ENCODE measurements at places on chromosomes 6 and 20.

GRCh38 chr6:167275001-167275400 is 16.1 kb upstream of the UNC93A start:
- peak; percentile 72 for DNase-seq

GRCh38 chr20:51542033-51542570 is 417 bp downstream of the NFATC2 start:
- no peak for DNase-seq

DNA sequence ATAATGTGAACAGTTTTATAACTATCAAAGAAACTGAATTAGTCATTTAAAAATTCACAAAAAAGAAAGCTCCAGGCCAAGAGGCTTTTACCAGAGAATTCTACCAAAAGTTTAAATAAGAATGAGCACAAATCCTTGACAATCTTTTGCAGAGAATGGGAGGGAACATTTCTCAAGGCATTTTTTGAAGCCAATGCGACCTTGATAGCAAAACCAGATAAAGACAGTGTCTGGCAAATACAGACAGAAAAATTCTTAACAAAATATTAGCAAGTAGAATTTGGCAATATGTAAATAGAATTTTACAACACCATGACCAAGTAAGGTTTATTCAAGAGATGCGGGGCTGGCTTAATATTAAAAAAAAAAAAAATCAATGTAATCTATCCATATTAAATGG is 41.7 kb downstream of the RNF24 start:
- DNase-seq = no peak

- peak; percentile 58 for DNase-seq
Observed at GRCh38 chr6:1604158-1605003, 5.3 kb upstream of the FOXC1 start.

DNA sequence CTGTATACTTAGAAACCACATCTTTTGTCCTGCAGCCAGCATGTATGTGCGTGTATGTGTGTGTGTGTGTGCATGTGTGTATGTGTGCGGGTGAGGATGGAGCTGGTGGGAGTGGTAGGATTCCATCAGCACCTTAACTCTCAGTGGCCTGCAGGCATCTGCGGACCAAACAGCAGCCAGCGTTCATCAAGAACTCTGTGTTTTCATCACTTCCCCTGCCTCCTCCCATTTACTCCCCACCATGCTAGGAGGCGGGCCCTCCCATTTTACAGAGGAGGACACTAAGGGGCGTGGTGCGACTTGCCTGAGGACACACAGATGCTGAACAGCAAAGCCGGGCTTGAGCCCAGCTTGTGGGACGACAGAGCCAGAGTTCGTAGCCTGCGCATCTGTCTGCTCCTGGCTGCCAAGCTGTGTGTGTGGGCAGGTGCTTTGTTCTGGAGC is 8.9 kb downstream of the VSTM2L start:
- DNase-seq = no peak

- no peak for DNase-seq
Observed at GRCh38 chr20:8670893-8671215, 398.0 kb upstream of the PLCB4 start.

GRCh38 chr6:17957498-17957897 is 29.9 kb downstream of the KIF13A start:
- DNase-seq = no peak

DNA sequence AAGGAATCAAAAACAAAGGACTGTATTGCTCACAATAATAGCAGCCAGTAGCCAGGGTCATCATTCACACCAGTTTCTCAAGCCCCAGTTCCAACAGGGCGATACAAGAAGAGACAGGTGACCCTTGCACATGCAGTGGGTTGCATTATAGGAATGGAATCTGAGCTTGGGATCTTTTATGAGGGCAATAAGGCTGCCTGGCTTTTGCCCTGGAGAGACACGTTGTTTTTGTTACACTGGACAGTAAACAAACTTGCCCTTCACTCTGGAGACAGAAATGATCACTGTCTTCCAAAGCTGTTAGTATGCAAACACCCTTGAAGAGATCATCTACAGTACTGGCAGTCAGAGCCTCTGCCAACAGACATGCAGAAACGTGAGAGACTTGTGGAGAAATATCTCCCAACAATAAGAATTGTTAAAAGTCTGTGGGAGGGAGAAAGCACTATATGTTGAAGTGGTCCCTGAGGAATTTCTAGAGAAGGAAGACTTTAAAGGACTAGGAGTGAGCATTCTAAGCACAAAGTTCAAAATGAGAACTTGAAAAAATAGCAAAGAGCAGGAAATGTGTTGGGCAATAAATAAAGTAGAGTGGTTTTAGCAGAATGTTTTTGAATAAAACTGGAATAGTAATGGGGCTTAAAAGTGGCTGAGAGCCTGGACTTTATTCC is 6.2 kb upstream of the COL12A1 start:
- no peak for DNase-seq

DNA sequence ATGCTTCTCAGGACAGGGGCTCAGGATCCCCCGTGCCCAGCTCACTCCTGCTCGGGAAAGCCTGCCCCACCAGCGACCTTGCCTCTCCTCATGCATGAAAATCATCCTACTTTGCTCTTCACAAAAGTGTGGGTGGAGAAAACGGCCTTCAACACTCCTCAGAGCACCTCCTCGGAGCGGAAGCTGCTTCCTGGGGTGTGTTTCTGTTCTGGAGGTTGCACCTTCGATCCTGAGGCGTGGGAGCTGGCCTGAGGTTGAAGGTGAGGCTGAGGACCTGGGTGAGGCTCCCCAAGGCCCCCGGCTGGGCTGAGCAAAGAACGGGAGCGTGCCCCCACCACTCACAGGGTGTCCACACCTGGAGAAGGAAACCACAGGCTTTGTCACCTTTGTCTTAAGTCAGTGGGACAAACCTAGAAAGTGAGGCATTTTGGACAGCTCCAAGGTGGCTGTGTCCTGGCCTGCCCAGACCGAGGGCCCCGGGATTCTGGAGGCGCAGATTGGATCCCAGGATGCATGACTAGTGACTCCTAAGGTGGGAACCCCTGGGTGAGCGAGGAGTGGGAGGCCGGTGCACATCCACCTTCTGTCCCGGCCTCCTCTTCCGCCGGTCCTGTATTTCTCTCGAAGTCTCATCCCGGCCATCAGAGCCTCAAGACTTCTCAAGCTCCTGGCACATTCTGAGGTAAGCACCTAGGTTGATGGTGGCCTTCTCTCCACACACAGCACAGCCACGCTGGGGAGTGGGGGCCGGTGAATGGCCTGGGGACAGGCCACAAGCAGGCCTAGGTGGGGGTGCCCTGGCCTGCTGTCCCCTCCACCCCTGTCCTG is 104.7 kb downstream of the TMEM242 start:
- DNase-seq = no peak

DNA sequence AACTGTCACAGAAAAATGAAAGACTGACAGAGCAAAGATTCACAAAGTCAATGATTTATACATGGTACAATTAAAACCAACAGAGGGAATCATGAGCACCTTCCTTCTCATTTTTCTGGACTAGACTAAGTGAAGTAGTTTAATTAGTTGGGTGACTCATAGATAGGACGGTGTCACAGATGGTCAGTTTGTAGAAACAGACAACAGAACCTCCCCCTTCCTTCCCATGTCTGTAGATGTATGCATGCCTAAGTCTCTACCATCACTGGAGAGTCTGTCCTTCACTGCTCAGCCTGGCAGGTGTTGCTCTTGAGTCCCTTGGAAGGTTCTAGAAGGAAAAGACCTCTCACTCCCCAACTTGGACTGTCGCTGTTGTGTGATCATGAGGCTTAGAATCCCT is 75.4 kb upstream of the EEF1E1 start:
- DNase-seq = no peak

GRCh38 chr6:40313582-40313981 is 273.6 kb downstream of the LRFN2 start:
- no peak for DNase-seq

GRCh38 chr20:61621035-61621730 is 369.1 kb downstream of the CDH4 start:
- DNase-seq = no peak

DNA sequence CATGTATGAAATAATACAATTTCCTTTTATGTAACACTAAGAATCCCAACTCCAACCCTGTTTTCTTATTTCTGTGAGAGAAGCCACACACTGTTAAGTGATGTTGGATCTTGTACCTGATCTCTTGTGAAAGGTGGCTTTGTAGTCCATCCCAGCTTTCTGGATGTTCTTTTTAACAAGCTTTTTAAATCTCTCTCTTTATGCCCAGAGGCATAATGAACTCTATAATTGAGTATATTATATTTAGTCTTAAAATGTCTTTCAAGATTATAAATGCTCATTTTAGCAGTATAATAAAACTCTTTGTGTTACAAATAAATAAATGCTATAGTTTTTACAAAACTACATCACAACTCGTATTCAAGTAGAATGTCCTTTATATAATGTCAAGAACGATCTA is 922.1 kb downstream of the EPHA7 start:
- DNase-seq = no peak

GRCh38 chr6:15411766-15412165 is 165.9 kb downstream of the JARID2 start:
- no peak for DNase-seq

- no peak for DNase-seq
Observed at GRCh38 chr6:121971931-121972335, 427.5 kb upstream of the HSF2 start.

DNA sequence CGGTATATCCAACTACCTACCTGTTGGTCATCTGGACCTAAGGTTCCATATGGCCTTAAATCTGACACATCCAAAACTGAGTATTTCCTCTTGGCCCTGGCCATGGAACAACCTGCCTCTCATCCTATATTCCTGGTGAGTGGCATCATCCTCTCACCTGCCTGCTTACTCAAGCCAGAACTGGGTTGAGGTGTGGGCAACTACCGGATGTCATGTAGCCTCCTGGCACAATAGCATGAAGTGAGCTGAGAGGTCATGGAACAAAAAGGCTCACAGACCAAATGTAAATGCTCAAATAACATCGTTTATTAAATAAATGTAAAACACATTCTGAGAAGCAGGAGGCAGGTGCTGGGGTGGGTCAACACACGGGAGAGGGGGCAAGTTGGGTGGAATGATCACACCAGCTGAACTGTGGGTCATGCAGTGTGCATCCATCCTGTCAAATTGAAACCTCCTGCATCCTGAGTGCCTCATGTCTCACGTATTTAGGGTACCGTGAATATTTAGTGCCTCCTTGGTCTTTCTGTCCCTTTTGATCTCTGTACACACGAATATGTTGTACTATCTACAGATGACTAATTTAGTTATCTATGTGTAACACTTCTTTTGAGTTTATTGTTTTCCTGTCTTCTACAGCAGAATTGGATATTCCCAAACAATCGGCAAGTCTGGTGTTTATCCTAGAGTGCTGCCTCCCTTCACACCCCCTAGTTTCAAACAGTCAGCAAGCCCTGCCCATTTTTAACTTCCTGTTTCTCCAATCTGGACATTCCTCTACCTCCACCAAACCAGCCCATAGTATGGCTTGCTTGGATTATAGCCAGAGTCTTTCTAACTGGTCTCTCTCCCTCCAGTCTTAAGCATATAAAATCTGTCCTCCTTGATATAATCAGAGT is 7.9 kb upstream of the POU5F1 start:
- no peak for DNase-seq

- no peak for DNase-seq
Observed at GRCh38 chr6:44614396-44614795, 226.9 kb downstream of the CDC5L start.

DNA sequence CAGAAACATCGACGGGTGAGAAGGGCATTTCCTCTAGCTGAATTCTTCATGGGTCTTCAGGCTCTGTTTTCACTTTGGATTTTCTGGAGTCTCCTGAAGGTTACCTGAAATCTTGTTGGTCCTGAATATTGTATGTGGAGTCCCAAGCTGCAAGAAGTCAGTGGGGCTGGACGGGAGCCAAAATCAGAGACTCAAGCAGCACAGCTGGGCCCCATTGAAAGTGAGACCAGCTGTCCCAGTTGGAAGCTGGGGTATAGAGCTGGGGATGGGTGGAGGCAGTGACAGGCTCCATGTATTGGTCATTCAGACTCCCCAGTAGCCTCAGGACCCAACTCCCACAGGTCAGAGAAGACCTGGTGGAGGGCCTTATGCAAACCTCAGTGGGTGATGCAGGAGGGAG is 111.3 kb upstream of the MLN start:
- DNase-seq = no peak

- peak; percentile 53 for DNase-seq
Observed at GRCh38 chr20:57047281-57048026, 219.0 kb downstream of the BMP7 start.

- no peak for DNase-seq
Observed at GRCh38 chr20:14304472-14304871, 32.9 kb downstream of the FLRT3 start.

DNA sequence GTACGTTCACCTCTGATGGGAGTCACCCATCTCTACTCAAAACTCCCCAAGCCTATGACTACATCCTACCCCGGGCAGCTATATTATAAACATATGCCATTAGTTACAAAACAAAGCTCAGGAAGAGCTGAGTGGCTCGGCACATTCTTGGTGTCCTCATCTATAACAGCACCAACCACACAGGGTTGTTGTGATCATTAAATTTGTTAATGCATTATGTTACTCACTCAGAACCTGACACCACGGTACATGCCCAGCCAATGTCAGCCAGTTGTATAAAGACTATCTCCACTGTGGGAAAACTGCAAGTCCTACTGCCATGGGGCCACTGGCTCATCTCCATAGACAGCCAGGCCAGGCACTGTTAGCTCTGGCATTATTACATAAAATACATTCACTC is 7.7 kb downstream of the CDK5RAP1 start:
- DNase-seq = no peak

GRCh38 chr20:48683467-48684175 is 144.2 kb downstream of the PREX1 start:
- no peak for DNase-seq

GRCh38 chr6:143955971-143956370 is 52.1 kb downstream of the PLAGL1 start:
- no peak for DNase-seq

DNA sequence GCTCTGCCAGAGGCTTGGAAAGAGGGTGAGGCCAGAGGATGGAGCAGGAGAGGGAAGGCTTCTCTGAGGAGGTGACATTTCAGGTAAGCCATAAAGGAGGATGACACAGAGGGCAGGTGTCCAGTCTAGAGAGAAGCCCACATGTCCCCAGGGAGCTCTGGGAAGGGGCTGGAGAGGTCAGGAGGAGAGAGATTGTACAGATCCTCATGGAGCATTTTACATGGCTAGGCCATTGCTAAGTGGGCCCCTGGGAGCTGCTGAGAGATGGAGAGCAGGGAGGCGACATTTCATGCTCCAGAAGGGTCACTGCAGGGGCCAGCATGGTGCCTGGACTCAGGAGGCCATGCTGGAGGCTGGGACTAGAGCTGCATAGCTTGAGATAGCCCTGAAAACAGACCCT is 124.5 kb downstream of the TOX2 start:
- no peak for DNase-seq

DNA sequence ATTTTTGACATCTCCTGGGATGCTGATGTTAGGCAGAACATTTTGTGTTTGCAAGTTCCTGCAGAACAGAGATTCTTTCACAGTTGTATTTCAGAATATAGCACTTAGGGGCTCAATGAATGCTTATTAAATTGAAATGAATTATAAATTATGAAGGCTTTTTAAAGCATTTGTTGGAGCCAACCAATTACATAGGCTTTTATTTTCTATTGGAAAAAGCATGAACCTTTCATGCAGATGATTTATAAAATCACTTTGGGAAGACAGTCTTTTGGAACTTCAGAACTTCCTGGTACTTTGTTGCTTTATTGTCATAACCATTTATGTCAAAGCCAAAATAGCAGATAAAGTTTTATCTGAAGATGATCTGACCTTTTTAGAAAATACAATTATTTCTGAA is 69.2 kb upstream of the HINT3 start:
- no peak for DNase-seq

- DNase-seq = no peak
Observed at GRCh38 chr6:136923116-136923953, 1.2 kb downstream of the SLC35D3 start.

Data from prostate gland (tissue), 2 donors.